ENCODE measurements at places on chromosomes 13 and 19.

GRCh38 chr13:112095354-112095753, 28.4 kb downstream of the SOX1 start:
- no peak for DNase-seq

DNA sequence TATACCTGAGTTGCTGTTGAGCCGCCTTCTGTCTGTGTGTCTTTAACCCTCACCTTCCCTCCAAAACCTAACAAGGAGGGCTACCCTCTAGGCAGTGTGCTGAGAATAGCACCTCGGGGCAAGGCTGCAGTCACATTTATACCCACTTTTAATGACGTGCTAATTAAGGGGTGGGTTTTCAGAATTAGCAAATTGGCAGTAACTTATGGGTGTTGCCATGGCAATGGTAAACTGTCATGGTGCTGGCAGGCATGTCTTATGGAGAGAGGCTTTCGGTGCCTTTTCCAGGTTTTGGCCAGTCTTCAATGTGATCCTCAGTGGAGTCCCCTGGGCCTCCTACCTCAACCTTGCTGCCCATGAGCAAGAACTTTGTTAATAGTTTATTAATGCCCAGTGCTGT, 1.2 kb upstream of the PNMA8A start:
- DNase-seq, result no peak

GRCh38 chr13:73403355-73404120, 344.7 kb downstream of the KLF5 start:
- DNase-seq, result no peak

DNA sequence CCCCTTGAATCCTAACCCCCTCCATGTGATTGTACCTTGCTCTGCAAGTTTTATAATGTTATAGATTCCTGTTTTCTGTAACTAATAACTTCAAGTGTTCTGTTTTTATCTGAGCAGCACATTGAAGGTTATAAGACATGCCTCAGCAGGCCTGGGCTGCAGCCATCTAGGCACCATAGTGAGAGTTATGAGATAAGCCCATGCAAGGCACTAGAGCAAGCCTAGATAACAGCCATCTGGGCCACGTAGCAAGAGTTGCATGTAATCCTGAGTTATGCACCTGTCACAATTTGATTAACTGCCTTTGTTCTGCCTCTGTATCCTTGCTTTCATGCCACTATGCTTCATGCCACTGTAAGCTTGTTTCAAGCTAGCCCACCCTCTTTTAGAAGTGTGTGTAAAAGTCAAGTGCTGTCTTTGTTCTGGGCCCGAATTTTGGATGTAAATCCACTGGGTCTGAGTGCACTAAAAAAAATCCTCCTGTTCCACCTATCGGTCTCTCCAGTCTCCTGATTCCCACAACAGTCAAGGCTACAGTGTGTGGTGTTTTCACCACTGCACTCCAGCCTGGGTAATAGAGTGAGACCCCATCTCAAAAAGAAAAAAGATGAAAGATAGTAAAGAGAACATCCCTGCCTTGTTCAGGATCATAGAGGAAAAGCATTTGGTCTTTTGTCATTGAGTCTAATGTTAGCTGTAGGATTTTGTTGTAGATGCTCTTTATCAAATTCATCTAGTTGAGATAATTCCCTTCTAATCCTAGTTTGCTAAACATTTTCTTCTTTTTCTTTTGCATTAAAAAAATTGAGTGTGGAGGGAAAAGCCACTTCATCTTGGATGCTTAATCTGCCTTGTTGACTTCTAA, 16.0 kb upstream of the KBTBD6 start:
- DNase-seq, result no peak

GRCh38 chr13:43054803-43055802, 31.7 kb downstream of the DNAJC15 start:
- no peak for DNase-seq

- peak; percentile 71 for DNase-seq
Observed at GRCh38 chr13:92463134-92463533, 763.5 kb upstream of the GPC6 start.

GRCh38 chr13:104616990-104617389, 1550.8 kb upstream of the SLC10A2 start:
- no peak for DNase-seq

DNA sequence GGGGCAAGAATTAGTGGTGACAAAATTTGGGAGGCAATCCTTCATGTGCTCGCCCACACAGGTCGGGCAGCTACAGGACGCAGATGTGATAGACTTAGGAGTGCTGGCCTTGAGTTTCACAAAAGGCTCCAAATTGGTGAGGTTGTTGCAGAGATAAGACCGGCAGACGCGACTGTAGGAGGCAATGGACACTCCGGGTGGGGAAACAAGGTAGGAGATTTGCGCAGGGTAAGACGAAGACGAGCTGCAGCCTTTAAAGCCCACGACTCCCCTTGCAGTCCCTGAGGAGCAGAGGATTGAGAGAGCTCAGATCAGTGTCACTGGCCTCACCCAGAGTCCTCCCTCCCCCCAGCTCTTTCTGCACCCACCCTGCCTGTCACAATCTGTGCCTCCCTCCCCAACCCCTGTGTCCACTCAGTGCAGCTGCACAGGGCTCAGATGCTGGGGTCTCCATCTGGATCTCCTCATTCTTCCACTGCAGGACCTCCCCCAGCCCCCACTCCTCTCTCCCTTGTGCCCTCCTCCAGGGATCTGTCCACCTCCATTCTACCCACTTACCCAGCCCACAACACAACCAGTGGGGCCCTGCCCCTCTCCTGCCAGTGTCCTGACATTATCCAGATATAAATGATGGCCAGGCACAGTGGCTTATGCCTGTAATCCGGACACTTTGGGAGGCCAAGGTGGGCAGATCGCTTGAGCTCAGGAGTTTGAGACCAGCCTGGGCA, 6.3 kb downstream of the LYPD4 start:
- no peak for DNase-seq

DNA sequence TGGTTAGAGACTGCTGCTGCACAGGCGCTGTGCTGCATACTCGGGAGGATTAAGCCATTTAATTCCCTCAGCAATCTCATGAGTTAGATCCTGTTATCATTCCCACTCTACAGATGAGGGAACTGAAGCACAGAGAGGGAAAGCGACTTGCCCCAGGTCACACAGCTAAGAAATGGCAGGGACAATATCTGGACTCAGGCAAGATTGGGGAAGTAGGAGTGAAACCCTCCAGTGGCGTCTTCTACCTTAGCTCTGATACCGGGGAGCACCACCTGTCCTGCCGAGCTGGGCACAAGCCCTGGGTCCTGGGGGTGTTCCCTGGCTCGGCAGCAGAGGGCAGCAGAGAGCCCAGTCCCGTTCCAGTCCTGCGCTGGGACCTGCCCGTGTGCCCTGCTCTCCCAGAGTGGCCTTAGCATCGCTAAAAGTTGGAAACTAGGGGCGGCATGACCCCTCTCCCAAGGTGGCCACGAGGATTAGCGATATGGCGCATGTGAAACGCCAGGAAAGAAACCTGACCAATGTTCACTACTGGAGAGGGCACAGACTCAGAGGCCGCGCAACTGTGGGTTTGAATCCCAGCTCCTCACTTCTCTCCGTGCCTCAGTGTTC, 20.5 kb downstream of the CYTH2 start:
- DNase-seq, result no peak

GRCh38 chr13:30638301-30638700, 20.6 kb downstream of the USPL1 start:
- DNase-seq, result no peak

- no peak for DNase-seq
Observed at GRCh38 chr13:26583662-26584061, 26.2 kb downstream of the WASF3 start.

DNA sequence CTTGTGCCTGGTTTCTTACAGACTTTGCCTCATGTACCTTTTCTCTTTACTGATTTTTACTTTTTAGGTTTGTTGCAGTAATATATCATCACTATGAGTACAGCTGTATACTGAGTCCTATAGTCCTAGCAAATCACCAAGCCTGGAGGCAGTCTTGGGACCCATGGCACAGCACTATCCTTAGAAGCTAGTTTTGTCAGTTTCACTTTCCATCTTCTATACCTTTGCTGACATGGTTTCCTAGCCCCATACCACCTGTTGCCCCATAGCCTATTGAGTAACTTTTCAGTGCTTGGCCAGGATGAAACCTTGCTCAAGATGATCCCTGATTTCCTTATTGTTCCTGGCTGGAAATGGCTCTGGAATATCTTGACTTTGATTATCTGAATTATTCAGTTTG, 826.4 kb downstream of the GPC5 start:
- no peak for DNase-seq

GRCh38 chr13:114057166-114058050, 75.0 kb downstream of the RASA3 start:
- no peak for DNase-seq

GRCh38 chr19:4537953-4538600, 1.8 kb downstream of the LRG1 start:
- DNase-seq, result no peak

DNA sequence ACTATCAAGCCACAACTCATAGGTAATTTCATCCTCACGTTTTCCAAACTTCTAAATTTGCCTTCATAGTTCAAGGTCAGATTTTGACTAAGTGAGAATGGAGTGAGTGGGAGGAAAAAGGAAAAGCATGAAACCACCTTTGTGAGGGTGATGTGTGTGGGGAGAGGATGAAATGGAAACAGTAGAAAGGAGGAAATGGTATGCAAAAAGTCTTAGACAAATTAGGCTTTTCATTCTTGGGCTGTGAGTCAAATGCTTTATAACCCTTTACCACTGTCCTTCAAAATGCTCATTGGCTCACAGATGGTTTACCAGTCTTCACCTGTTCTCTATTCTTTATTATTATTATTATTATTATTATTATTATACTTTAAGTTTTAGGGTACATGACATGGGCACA, 127.2 kb downstream of the RAP2A start:
- DNase-seq, result no peak

- no peak for DNase-seq
Observed at GRCh38 chr13:94946039-94946438, 233.7 kb upstream of the SOX21 start.

- no peak for DNase-seq
Observed at GRCh38 chr13:61406275-61406674, 9.4 kb downstream of the PCDH20 start.

- no peak for DNase-seq
Observed at GRCh38 chr13:113064534-113065405, 40.8 kb upstream of the F7 start.

DNA sequence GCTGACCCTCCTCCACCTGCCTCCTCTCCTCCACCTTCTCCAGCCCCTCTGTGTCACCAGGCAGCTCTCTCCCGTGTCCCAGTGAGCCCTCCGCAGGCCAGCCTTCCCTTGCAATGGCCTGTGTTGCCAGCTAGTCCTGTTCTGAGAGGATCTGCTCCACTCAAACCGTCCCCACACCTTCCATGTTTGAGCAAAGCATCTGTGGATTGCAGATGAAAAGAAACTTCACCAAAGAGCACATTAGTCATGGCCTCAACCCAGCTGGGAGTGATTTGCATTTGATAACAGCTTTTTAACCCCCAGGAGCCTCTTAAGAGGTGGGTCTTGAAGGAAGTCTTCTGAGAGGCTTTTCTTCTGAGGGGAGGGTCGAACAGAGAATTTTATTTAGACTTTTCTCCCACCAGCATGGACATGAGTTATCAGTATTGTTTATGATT, 72.8 kb downstream of the COL4A2 start:
- DNase-seq, result no peak

- DNase-seq, result no peak
Observed at GRCh38 chr13:98626298-98626935, 49.5 kb upstream of the STK24 start.

DNA sequence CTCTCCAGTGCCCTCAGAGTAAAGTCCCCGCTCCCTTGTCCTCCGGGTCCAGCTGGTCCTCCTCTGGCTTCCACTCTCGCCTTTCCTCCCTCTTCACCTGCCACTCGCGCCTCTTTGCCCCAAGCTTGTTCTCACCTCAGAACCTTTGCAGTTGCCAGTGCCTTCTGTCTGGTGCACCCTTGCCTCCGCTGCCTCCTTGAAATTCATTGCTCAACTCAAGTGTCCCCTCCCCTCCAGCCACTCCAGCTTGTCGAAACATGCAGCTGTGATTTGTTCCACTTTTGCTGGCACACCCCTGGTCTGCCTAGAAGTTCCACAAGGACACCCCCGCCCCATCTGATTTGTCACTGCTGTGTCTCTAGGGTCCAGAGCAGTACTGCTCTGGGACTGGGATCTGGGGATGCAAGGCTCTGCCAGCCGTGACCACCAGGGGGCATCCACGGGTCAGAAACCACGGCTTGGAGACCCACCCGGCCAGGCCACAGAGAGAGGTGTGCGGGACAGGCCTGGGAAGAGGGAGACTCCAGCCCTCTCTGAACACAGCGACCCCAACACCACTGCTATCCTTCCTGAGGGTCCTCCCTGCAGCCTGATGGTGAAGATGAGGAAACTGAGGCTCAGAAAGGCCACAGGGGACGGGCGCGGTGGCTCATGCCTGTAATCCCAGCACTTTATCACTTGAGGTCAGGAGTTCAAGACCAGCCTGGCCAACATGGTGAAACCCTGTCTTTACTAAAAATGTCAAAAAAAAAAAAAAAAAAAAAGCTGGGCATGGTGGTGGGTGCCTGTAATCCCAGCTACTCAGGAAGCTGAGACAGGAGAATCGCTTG, 49.9 kb downstream of the AP1M1 start:
- DNase-seq, result no peak

Data from NCI-H2081 treated with DMSO at 0.1 percent for 48 hours (cell line).